ENCODE measurements at places on chromosomes 12 and 14. TPM values are rescaled to one million over a fixed set of nuclear protein-coding genes. Genes with fewer than 3 reads are reported as not detected.

The BEGAIN gene
- total RNA-seq, result 1.4 TPM

The HCAR1 gene
- 1.9 TPM for total RNA-seq

The ZDHHC22 gene
- total RNA-seq, result under 0.01 TPM

The SLC6A15 gene
- 1.2 TPM for total RNA-seq

The KLRG1 gene
- 1.6 TPM for total RNA-seq

The PLXNC1 gene
- 15.5 TPM for total RNA-seq

The CCNT1 gene
- total RNA-seq, result 29.4 TPM

The SLC25A21 gene
- 1.8 TPM for total RNA-seq

The CLEC2A gene
- total RNA-seq, result 18.5 TPM

The GPR132 gene
- total RNA-seq, result 1.6 TPM

The WNT1 gene
- not detected for total RNA-seq

The MYH6 gene
- 0.30 TPM for total RNA-seq

The KLRD1 gene
- 0.79 TPM for total RNA-seq

The EAPP gene
- total RNA-seq, result 61.6 TPM

The KLRC1 gene
- 0.99 TPM for total RNA-seq

The KLRB1 gene
- total RNA-seq, result 0.79 TPM

The CLEC2B gene
- 18.7 TPM for total RNA-seq

The SYNDIG1L gene
- not detected for total RNA-seq

The MBD6 gene
- total RNA-seq, result 13.0 TPM

The RPAP3 gene
- 16.2 TPM for total RNA-seq

The IFNG gene
- 0.20 TPM for total RNA-seq

The ANO2 gene
- total RNA-seq, result 7.8 TPM

The TOMM20L gene
- total RNA-seq, result not detected
